ENCODE measurements at places on chromosomes 6 and 20. TPM values are rescaled to one million over a fixed set of nuclear protein-coding genes. Genes with fewer than 3 reads are reported as not detected.

Gene ID4
- 147 TPM for polyA plus RNA-seq

DNA sequence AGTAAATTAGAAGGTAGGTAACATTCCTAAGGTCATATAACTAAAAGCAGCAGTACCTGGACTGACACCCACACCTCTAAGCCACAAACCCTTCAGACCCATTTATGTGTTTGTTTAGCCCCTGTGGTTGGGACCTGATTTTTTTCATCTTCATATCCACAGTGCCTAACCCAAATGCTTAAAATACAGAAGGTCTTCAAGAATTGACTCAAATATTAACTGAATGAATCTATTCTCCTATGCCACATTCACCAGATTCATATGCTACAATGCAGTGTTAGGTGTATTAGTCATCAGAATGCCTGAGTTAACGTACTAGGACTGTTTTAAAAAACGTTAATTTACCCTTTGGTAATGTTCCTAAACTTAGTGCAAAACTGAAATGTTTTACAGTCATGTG lies 124.8 kb downstream of the AHI1 start:
- no peak for DNase-seq

Gene ESR1
- 0.84 TPM for polyA plus RNA-seq

Gene NDUFAF4
- polyA plus RNA-seq = 32.7 TPM

GRCh38 chr20:36975099-36975818 lies 23.8 kb upstream of the SAMHD1 start:
- DNase-seq = no peak

DNA sequence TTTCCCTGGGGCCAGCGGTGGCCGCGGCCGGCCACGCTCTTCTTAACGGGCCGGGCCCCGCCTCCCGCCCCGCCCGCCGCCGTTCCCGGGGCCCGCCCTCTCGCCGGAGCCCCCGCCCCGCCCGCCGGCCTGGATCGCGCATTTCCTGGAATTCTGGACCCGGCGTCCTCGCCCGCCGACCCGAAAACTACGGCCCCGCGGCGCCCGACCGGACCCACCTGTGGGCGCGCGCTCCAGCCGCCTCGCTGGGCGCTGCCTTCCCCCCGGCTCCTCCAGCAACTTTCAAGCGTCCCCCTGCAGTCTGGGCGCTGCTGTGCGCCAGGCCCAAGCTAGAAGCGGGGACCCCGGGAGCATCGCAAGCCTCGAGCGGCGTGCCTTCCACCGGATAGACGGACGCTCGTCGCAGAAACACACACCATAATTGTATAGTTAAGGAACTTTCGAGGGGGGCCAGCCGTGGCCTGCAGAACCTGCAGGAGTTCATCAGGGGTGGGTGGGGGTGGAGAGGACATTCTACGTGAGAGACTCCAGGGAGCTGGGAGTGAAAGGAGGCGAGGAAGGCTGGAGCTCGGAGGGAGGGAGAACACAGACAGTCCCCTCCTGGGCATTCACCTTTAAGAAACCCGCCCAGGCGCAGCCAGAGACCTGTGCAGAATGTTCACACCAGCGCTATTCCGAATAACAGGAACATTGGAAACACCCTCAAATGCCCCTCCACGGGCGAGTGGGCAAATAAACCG lies at the start of gene ADA:
Gene ADA (minus strand): TSS at position 16 of the 740 bp plus-strand sequence. CDS start 92 bp downstream, outside the sequence.
- DNase-seq = peak; percentile 52

DNA sequence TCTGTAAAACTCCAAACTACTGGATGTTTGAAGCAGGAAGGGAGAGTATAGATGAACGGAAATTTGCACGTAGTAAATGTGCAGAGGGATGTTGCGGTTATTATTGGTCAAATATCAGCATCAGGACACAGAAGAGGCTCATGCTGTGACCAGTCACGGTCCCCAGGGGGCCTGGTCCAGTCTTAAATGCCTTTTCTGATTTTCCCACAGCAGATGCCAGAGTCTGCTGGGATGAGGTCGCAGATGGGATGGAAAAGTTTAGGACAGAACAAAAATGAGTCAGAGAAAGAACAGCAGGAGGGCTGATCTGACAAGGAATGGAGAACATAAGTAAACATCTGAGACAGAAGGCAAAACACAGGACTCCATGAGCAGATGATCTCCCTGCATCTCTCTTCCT lies 11.7 kb upstream of the SIRPG start:
- DNase-seq = no peak

- DNase-seq = no peak
Measured at GRCh38 chr6:9403736-9404135, 968.4 kb upstream of the SLC35B3 start.

GRCh38 chr6:6724539-6725467 lies 136.3 kb downstream of the LY86 start:
- peak; percentile 87 for DNase-seq

DNA sequence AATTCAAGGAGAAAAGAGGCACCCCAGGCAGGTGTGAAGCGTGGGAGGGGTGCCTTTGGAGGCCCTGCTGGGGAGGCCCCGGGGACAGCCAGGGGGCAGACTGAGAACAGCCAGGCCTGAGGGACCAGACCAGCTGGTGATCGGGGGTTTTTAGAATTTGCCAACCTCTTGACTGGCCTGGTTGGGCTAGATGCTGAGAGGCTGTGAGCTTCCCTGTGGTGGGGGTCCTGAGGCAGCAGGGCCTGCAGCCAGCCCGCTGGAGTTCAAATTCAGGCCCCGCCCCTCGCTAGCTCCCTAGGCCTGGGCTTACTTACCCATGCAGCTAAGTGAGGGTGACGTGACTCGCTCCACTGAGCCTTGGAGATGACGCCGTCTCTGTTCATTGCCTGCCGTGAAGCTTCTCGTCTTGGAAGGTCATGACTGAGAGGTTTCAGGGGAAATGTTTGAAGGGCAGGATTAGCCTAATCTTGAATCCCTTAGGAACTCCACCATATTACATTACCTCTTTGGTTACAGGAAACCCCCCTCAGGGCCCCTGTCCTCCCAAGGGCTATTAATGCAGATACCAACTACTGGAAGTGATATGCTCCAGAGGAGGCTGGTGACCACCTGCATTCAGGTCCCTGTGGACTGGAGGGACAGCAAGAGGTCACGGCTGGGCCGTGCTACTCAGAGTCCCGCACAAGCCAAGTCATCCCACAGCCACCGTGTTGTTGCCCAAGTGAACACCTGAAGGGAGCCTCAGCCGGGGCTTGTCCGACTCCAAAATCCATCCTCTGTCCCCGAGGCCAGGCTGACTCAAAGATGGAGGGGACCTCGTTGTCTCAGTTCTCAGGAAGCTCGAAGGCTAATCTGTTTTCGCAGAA lies 73.9 kb upstream of the DUSP22 start:
- DNase-seq = peak; percentile 37

Gene SLC22A16
- 0.47 TPM for polyA plus RNA-seq

Measured in renal pelvis (tissue), 12 donors.